ENCODE measurements at places on chromosomes 12 and 14.

DNA sequence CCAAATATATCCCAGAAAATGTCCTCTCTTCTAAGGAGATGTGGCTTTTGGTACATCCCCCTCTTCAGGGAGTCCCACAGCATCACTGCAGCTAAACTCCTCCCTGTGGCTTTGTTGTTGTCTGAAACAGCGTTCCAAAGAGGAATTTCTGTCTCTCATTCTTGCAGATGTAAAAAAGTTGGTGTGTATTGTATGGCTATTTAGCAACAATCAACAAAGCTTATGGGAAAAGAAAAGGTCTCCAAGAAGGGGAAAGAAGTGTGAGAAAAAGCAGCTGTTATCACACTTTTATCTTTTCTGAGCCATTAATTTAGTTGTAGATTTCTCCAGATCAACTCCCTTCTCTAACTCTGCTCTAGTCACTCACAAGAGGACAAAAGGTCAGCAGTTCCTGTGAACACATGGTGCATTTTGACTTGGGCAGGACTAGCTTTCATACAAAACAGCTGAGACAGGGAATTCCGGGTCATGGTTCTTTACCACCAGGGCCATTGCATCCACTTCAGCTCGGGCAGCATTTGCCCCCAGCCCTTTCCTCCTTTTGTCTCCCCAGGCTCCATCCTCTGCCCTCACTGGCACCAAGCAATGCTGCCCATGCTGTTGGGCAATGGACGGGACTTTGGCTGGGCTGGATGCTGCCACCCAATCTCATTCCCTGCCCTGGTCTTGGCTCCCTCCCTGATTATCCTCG, 184.7 kb downstream of the TMX1 start:
- no peak for DNase-seq

- no peak for DNase-seq
Observed at GRCh38 chr12:72082986-72083820, 144.6 kb downstream of the TPH2 start.

DNA sequence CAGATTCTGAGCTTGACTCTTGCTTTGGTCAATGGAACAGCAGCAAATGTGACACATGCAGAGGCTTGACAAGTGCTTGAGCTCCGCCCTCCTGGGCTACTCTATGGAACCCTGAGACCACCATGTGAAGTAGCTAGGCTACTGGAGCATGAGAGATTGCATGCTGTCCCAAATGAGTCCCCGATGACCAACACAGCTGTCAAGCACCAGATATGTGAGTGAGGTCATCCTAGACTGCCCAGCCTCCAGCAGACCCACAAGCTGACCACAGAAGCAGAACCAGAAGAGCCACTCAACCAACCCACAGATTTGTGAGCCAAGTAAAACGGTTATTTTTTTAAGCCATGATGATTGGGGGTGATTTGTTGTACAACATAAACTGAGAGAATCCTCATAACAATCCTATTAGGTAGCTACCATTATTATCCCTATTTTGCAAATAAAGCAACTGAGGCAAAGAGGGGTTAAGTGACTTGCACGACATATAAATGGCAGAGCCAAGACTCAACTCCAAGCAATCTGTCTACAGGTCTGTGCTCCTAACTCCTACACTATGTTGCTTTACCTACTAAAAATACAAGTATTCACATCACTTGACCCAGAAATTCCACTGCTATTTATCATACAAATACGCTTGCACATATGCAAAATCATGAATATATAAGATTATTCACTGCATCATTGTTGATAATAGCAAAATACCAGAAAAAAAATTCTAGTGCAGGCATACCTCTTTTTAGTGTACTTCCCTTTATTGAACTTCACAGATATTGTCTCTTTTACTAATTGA, 136.2 kb downstream of the NDUFA12 start:
- DNase-seq, result no peak

DNA sequence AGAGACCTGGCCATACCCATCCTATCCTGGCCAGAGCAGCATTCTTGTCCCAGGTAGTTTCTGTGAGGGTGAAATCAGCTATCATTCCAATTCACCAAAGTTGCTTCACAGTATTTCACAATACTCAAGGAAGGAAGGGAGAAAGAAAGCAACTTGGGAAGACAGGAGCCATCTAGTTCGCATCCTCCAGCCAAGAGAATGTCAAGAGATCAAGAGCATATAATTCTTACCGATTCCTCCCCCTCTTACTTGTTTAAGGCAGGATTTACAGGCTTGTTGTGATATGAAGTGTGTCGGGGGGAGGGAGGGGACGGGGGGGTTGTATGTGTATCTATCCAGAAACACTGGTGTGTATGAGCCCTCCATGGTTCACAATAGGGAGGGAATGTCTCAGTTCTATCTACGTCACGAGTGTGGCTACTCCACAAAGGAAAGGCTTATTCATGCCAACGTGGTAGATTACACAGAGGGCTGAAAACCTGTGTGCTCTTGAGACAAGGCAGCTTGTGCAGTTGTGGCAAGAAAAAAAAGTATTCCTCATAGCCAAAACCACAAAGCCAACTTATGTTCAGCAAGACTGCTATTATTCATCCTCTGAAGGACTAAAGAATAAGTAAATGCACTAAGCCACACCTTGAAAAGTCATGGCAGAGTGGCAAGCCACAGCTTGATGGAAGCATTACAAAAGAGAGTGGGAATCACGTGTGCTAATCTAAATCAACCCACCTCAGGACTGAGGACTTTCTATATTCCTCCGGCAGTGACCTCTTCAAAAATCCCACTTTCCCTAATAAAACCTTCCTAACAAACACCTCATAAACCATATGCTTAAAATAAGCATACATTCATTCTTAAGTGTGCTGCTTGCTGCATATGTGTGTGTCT, 35.0 kb downstream of the CORO1C start:
- no peak for DNase-seq

GRCh38 chr12:101204602-101205304, 5.3 kb downstream of the SLC5A8 start:
- DNase-seq, result no peak

DNA sequence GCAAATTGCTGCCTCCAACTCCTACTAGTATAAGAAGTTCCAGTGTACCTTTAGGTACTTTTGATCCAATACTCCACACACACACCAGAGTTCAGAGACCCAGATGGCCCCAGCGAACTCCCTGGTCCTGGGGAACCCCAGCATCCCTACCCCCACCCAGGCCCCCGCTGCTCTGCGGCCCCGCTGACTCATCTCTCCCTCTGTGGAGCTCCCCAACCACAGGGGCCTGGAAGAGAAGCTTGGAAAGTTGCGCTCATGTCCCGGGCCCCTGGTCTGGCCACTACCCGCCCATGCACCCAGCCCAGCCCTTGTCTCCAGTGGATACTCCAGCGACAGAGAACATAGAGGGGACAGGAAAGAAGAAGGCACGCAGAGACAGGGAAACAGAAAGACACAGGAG, 4.2 kb upstream of the SP7 start:
- no peak for DNase-seq
